Activated T-cell treated with anti-CD3 and anti-CD28 coated beads, Interleukin-2, amount 50 U/mL, for 48 hours (primary cell): ENCODE measurements at places on chromosomes 6 and 20.

DNA sequence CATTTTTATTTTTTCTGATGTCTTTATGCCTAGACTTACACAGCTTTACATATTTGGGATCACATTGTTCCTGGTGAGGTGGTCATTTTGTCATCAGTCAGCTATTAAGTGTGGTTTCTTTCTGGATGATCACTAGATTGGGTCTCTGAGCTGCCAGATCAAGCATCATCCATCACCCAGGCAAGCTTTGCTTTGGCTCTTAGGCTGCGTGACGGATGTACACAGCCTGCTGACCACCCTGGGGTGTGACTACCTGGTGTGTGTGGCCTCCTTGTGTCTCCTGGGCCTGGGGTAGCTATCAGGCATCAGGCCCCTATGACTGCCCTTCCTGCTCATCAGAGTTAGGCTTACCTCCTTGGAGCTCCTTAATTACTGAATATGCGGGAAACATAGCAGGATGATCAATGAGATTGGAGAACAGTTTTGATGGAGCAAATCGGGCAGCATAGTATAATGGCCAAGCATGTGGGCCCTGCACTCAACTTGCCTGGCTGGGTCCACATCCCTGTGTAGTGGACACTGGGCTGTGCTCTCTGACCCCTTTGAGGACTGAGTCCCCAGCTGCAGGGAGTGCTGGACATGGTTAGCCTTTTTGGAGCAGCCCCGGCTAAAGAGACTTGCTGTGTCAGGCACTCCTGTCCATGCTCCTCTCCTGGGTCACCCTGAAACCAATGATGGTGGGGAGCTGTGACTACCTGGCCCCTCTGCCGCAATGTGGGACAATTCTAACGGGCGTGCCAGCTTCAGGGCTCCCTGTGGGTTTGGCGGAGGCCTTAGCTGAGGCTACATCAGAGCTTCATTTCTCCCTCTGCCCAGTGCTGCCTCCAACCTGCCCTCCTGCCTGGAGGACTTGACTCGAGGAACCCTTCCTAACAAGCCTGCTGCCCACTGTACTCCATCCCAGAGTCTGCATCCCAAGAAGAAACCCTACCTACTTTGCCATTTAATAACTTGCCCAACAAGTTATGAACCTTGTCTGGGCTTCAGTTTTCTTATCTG is 8.2 kb downstream of the DAAM2 start:
- no peak for DNase-seq

DNA sequence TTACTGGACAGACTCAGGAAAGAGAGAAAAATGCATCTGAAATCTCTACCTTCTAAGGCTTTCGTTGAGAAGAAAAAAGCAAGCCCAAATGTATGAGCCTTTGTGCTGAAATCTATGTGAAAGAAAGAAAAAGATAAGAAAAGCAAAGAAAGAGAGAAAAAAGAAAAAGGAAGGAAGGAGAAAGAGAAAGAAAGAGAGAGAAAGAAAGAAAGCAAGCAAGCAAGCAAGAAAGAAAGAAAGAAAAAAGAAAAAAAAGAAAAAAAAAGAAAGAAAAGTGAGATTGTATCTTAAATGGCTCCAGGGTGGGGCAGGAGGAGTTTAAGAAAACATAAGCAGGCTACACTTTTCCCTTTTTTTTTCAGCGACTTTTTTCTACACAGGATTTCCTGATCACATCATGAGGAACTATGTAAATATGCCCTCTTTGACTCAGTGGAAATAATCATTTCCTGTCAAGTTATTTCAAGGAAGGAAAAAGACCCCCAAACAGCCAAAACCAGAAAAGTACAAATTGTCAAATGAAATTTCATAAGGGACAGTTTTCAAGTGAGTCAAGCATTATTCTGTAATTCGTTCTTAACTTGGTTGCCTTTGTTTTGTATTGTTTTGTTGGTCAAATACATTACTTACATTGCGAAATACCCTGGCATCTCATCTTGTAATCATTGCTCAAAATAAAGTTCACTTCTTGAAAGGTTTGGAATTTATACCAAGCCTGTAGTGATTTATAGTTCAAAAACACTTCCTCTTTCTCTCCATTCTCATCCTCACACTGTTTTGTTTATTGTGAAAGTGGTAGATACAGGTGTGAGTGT is 79.5 kb upstream of the RNF217 start:
- DNase-seq: no peak

- DNase-seq: no peak
Observed at GRCh38 chr6:157561414-157561790, 180.4 kb downstream of the ZDHHC14 start.

DNA sequence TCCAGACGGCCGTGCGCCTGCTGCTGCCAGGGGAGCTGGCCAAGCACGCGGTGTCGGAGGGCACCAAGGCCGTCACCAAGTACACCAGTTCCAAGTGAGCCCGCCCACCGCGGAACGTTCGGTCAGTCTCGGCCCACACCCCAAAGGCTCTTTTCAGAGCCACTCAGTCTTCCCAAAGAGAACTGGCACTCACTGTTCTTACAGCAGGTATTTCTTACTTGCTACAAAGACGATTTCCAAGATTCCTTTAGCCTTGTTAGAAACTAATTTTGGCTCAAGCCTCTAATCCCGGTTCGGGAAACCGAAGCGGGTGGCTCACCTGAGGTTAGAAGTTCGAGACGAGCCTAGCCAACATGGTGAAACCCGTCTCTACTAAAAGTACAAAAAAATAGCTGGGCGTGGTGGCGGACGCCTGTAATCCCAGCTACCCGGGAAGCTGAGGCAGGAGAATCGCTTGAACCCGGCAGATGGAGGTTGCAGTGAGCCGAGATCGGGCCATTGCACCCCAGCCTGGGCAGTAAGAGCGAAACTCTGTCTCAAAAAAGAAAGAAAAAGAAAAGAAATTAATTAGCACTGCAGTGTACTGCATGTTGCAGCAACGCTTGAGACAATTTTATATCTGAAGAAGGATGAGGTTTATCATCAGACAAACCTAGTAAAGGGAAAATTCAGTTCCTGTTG is 73.1 kb downstream of the OR2B2 start:
- DNase-seq: peak; percentile 47

DNA sequence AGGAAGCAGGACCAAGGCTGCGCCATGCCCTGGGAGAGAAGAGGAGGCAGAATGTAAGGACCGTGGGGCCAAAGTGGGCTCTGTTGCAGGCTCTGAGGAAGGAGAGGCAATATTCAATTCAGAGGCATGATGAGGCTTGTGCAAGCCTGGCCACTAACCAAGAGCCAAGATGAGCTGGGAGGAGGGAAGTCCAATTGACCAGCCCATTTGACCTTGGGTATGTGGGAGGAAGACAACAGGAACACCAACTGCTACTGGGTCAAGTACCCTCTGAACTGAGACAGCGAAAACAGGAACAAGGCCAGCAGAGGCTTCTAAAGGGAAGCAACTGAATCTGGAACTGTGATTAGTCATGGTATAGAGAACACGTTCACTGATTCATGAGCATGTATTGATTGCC is 779.6 kb downstream of the MAFB start:
- no peak for DNase-seq

- peak; percentile 78 for DNase-seq
Observed at GRCh38 chr6:143941852-143942627, 66.0 kb downstream of the PLAGL1 start.

DNA sequence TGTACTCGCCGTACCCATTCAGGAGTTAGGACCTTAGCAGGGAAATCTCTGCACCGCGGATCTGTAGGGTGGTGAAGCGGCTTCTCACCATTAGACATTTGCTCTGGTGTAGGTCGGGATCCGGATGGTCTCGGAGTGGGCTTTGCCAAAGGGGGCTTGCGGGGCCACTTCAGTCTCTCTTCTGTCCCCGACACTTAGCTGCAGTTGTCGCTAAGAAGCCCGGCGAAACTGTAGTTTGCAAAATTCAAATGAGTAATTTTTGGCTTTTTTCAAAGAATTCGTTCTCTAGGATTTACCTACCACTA is 433 bp downstream of the QRSL1 start:
- DNase-seq: no peak

- no peak for DNase-seq
Observed at GRCh38 chr6:122246906-122247658, 152.4 kb upstream of the HSF2 start.

- no peak for DNase-seq
Observed at GRCh38 chr20:63163596-63164483, 52.1 kb downstream of the YTHDF1 start.

DNA sequence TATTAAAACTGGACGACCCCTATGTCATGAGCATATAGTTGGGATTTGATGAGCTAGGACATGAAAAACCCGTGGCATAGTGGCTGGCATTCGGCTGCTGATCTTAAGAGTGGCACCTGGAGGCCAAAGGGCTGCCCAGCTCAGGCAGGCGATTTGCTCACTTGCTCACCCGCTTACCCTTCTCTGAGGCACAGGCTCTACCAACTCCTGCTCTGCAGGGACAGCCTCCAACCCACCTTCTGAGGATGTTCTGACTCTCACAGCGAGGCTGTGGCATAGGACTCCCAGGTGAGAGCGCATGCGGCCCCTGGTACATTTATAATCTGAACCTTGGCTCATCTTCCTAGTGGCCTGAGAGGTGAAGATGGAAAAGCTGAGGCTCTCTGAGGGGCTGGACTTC is 995 bp downstream of the RSPO4 start:
- DNase-seq: no peak

DNA sequence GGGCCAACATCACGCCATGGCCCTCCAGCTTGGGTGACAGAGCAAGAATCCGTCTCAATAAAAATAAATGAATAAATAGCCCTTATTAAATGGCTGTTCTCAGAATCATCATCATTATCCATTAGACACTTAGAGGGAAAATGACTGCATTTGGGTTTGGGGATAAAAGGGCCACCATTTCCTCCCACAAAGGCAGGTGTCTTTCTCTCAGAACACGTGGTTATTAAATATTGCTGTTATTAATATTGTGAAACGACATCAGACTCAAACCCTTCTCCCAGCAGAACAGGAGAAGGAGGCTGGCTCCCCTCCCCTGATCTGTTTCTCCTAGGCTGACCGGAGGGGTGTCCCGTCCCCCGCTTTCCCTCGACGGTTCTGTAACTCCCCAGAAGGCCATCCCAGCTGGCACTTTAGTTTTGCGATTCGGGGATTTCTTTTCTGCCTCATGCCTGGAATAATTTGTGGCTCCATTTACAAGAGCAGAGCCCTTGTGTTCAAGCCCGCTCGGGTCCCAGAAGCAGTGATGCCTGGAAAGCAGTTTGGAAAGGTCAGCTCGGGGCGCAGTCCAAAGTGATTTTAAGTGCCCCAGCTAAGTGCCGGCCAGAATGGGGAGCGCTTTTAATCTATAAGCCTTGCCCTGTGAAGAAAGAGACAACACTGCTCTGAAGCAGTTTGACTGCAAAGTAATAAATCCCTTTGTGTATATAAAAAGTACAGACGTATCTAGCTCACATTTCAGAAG is 41.9 kb downstream of the EYA2 start:
- no peak for DNase-seq

DNA sequence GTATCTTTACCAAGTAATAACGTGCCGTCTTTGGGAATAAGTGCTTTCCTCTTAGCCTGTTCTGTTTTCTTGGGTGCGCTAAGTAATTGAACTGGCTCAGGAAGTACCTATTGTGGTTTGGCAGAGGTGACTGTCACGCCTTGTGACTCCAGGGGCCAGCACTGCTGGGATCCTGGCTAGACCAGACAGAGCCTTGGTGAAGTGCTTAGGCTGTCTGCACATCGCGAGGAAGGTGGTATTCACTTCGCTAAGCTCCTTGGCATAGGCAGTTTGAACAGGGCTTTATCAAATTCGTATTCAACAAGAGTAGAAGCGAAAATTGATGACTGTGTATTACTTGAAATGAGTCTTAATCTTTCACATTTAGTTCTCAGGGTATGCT is 17.6 kb downstream of the PRDM1 start:
- peak; percentile 71 for DNase-seq

DNA sequence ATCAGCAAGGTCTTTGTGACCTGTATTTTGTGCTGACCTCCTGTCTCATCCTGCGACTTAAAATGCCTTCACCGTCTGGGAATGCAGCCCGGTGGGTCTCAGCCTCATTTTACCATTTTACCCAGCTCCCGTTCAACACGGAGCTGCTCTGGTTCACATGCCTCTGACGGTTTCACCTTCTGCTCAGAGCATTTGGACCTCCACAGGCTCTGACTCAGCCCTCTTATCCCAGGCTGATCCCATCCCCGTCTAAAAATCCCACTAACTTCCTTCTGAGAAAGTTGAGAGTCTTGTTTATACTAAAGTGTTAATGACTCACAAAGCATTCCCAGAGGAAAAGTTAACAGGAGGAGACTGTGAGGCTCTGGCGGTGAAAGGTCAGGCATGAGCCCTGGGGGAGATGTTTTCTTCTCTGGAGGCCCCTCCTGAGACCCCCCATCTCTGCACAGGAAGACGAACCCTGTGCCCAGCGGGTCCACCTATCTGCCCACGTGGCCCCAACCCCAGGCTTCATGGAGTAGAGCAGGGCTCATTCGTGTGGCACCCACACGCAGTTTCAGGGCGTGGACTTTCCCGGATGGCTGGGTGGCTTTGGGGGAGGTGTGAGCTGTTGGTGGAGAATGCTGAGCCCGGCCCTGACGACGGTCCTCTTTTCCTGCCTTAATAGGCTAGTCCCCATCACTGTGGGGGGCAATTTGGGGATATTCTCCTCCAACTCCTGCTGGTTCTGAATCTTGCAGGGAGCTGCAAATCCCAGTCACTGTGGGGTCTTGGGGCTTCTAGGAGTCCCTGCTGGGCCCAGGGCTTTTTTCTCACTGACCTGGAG is 3.3 kb upstream of the BIRC7 start:
- no peak for DNase-seq

DNA sequence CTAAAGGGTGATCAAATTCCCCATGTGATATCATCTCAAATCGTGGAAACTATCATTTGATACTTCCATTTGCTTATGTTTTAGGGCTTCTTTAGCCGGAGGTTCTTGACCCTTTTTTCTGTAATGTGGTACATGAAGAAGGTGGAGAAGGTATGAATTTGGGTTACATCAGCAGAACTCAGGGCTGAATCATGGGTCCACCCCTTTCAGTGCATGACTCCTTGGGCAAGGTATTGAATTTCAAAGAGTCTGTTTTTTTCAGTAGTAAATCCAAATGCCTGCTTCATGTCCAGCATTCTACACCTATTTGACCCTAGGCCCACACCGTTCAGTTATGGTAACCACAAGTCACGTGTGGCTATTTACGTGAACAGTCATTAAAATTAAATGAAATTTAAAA is 30.6 kb upstream of the QKI start:
- no peak for DNase-seq

GRCh38 chr20:10635476-10636208 is 38.2 kb downstream of the JAG1 start:
- no peak for DNase-seq

- DNase-seq: no peak
Observed at GRCh38 chr6:32562940-32563339, 26.7 kb downstream of the HLA-DRB1 start.
